ENCODE measurements at places on chromosomes 5 and 9. TPM values are rescaled to one million over a fixed set of nuclear protein-coding genes. Genes with fewer than 3 reads are reported as not detected.

- no peak for DNase-seq
These were observed 20.1 kb downstream of the CLPTM1L start for GRCh38 chr5:1324719-1325190.

- no peak for DNase-seq
These were observed 228.0 kb downstream of the TLE4 start for GRCh38 chr9:79799691-79800335.

- no peak for DNase-seq
These were observed 71.1 kb downstream of the ZNF474 start for GRCh38 chr5:122200450-122200849.

IL5 gene
- not detected for total RNA-seq

Data from frontal cortex (tissue), 4 donors.